ENCODE measurements at places on chromosomes 7 and 10.

DNA sequence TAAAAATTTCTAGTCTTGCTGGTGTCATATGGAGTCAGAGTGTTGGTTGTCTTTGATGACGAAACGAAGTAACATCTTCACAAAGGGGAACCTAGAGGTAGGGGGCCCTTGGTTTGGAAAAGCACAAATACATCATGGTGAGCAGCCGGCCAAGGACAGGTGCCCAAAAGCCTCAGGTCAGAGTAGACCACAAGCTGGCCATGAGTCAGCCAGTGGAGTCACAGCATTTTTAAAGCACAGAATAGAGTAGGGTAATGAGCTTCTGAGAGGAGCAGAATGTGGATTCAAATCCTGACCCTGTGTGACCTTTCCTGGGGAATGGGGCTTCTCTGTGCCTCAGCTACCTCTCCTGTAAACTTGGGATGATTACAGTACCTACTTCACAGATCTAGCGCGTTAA, 5.3 kb downstream of the CAMK2B start:
- DNase-seq = no peak

- no peak for DNase-seq
Observed at GRCh38 chr7:141585592-141586510, 34.6 kb downstream of the AGK start.

GRCh38 chr7:135712796-135713195, 15.2 kb downstream of the SLC13A4 start:
- no peak for DNase-seq

DNA sequence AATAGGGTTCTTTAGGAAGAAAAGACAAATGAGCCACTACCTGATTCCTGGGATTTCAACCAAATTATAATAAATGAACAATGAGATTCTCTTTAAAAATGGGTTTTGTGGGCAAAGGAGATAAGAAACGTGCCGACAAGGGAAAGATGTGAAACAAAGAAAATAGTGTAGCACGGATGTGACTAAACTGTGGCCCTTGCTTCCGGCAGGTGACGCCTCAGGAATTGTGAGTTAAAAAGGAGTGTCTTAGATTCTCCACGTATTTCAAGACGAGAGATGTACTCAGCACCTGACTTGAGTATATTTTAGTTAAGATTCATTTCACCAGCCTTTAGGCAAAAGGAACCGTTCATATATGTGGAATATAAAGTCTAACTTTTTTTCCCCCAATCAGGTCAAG, 75.9 kb downstream of the DNAH11 start:
- no peak for DNase-seq

GRCh38 chr10:125344573-125345171, 184.3 kb upstream of the CTBP2 start:
- no peak for DNase-seq

- no peak for DNase-seq
Observed at GRCh38 chr7:106140406-106141173, 28.5 kb upstream of the SYPL1 start.

DNA sequence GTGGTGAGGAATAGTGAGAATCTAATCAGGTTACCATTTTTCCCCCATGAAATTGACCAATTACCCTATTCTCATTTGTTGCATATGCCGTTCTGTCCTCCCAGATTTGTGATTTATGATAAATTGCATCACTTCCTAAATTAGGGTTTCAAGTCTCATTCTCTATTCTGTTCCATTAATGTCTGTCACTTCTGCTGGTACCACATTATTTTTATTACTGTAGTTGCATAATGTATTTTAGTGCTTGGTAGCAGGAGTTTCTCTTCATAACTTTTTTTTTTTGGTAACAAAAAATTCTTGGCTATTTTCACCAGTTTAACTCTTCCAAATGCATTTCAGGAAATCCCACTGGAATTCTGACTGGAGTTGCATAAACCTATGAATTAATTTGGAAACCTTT, 44.0 kb upstream of the FAM133B start:
- DNase-seq = peak; percentile 95

DNA sequence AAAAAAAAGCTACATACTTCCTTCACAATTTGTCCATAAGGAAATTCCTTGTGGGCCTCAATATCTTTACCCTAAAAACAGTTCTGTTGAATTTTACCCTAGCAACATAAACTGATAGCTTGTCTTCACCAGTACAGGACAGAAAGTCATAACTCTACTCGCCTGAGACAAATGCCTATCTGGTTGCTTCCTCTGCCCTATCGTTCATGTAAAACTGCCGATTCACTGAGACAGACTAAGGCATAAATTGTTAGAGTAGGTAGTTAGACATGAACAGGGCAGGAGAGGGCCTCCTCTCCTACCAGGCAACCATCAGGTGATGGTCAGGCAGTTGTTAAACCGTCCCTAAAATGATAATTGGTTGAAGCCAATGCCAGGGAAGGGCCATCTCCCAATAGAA, 25.0 kb downstream of the IFIT3 start:
- DNase-seq = no peak

- peak; percentile 59 for DNase-seq
Observed at GRCh38 chr7:28922624-28923331, 35.4 kb downstream of the TRIL start.

GRCh38 chr7:148587076-148587475, 3.5 kb upstream of the C7orf33 start:
- DNase-seq = peak; percentile 7

GRCh38 chr7:107014387-107015023, 30.0 kb upstream of the PRKAR2B start:
- no peak for DNase-seq

DNA sequence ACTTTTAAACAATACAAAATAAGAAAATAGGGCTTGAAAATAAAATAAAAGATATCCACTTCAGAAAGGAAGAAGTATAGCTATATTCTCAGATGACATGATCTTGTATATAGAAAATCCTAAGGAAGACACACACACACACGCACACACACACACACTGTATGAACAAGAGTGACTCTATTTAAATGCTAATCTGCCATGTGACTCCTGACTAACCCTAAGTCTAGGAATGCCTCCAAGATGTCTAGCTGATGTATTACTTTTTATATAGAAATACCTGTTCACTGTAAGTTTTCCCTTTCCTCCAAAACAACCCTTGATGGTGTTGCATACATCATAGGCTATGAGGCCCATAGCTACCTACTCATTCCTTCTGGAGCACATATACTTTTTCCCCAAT, 173.1 kb upstream of the LRRTM3 start:
- DNase-seq = no peak

DNA sequence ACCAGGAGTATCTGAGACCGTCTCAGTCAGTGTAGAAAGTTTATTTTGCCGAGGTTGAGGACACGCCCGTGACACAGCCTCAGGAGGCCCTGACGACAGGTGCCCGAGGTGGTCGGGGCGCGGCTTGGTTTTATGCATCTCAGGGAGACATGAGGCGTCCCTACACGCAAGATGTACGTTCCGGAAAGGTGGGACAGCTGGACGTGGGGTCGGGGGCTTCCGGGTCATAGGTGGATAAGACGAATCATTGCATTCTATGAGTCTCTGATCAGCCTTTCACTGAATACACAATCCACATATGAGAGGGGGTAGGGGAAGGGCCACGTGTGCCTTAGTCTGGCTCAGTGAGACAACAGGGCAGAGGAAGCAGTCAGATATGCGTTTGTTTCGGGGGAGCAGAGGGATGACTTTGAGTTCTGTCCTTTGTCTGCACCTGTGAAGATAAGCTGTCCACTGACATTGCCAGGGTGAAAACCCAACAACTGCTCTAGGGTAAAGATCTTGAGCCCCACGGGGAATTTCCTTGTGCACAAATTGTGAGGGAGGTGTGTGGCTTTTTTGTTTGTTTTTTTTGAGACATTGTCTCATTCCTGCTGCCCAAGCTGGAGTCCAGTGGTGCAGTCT, 66.2 kb downstream of the DNAJB6 start:
- DNase-seq = no peak

- DNase-seq = no peak
Observed at GRCh38 chr10:81081887-81082620, 544.4 kb downstream of the SH2D4B start.

DNA sequence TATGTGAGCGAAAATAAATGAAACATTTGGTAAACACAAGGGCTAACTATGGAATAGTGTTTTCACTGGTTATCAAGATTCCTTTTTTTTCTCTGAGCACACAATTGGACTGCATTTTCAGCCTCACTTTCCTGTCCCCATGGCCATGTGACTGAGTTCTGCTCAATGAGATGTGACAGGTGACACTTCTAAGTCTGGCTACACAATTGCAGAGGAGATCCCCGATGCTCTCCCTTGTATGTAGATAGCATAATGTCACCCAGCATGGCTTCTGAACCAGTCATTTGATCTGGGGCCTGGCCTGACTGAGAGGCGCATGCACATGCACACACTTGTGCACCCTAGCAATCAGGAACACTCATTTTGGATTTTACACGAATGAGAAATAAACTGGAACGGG, 581.8 kb downstream of the GRID1 start:
- no peak for DNase-seq

DNA sequence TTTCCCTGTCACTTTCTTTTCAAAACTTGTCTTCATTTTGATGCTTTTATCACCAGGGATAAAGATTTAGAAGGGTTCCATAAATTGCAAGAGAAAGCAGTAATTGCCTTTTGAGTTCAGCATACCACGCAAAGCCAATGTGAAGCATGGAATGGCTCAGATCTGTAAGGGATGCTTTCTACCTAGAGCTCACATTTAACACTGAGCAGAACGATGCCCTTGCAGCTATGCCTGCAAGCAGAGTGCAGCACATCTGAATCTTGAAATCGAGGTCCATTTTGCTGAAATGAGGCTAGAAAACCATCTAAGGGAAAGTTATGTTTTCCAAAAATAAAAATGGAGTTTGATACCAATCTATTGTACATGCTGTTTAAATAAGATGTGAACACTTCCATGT, 171.2 kb upstream of the CELF2 start:
- no peak for DNase-seq

DNA sequence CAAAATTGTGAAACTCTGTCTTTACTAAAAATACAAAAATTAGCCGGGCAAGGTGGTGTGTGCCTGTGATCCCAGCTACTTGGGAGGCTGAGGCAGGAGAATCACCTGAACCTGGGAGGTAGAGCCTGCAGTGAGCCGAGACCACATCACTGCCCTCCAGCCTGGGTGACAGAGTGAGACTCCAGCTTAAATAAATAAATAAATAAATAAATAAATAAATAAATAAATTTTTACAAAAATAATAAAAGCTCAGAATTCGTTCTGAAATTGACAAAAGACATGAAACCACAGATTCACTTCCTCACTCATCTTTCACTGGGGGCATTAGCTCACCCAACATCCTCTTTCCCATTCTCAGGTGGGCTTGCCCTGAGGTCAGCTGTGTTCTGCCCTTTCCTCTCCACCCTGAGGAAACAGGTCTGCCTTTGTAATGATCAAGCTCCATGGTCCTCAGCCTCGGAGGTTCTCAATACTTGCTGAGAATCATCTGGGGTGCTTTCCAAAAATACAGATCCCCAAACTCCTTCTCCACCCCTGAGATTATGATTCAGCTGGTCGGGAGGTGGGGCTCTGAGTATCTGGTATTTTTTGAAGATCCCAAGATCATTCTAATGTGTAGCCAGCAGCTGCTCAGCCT, 29.2 kb upstream of the APBB1IP start:
- DNase-seq = peak; percentile 52

GRCh38 chr7:73429622-73430505, 3.7 kb upstream of the FZD9 start:
- DNase-seq = no peak

GRCh38 chr7:20299145-20299544, 31.6 kb upstream of the ITGB8 start:
- no peak for DNase-seq

DNA sequence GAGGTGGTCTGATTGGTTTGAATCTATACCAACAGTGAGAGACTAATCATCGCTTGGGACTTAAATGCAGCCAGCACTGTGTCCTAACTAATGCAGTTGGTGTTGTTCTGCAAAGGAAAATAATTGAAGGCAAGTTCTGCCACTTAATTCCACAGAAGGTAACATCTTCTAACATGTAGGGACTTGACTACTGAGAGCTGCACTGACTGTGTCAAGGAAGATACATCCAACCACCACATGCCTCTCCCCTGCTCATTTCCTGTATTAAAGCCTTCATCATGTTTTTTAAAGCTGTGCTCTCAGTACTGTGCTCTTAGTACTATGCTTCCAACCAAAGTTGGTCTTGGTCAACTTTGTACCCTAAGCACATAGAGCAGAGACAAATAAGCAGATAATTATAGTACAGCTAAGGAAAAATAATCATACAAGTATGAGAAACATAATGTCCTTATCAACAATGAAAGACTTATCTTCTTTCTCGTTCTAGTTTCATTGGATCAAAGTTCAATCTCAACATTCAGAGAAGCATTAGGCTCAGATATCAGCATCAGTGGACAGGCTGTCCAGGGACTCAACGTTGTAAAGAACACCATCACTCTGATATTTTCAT, 2.8 kb upstream of the CYP3A4 start:
- DNase-seq = no peak

DNA sequence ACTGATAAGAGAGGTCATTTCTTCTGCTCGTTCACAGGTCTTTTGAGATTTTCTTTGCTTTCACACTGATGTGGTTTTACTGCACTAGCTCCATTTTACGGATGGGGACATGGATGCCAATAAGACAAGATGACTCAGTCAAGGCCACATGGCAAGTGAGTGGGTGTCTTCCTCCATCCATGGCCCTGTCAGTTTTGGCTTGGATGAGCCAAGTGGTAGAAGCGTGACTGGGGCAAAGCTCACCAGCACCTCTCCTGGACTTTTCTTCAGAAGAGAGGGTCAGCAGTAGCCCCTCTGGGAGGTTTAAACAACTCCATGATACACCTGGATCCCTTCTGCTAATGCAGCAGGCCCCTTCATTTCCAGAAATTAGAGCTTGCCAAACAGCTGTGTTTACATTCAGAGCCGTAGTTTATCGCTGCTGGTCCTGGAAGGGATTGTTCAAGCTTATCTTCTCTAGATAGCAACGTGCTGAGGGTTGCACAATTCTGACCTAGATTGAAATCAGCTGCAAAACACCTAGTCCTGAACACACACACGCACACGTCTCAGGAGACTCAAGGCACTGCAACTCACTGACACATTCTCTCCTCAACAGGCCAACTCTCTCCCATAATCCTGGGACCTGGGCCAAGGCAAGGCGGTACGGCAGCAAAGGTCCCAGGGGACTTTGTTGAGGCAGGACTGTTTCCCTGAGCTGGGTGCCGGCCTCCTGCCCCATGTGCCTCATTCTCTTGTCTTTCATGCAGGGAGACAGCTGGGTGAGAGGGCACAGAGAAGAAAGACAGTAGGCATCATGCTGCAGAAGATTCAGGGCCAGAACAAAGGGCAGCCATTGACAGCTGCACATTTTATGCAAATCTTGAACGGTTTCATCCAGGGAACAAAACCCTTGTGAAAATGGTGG, 14.2 kb upstream of the PDCD4 start:
- DNase-seq = peak; percentile 47

GRCh38 chr7:15801551-15801950, 115.1 kb upstream of the MEOX2 start:
- DNase-seq = no peak

DNA sequence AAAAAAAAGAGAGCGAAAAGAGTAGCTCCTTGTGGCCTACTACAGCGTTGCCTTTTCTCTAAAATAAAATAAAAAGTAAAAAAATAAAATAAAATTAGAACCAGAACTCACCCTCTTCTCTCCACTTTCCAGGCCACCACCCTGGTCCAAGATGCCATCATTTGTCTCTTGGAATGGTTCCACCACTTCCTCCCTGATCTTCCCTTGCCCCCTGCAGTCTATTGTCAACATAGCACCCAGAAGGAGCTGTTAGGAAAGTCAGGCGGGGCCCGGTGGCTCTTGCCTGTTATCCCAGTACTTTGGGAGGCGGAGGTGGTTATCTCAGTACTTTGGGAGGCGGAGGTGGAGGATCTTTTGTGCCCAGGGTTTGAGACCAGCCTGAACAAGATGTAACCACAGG, 7.6 kb upstream of the GRID2IP start:
- DNase-seq = peak; percentile 50

GRCh38 chr7:137986252-137987017, 15.5 kb downstream of the CREB3L2 start:
- peak; percentile 25 for DNase-seq

All from MV-4-11 (cell line).